ENCODE measurements at places on chromosomes 1 and 21.

- DNase-seq, result no peak
Observed at GRCh38 chr1:221200464-221200863, 321.2 kb downstream of the HLX start.

DNA sequence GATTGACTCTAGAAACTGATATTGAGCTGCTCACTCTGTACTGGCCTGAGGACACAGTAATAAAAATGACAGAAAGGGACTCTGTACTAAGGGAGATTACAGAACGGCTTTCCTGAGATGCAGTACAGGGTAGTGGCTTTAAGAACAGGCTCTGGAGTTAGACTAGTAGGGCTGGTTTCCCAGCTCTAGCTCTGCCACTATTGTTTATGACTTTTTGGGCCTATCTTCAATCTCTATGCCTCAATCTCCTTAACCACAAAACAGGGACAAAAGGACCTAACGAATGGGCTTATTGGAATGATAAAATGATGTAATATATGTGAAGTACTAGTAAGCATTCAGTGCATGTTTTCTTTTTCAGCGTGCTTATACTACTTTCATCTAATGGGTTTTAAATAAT, 1.4 kb downstream of the DEPDC1 start:
- DNase-seq, result no peak

DNA sequence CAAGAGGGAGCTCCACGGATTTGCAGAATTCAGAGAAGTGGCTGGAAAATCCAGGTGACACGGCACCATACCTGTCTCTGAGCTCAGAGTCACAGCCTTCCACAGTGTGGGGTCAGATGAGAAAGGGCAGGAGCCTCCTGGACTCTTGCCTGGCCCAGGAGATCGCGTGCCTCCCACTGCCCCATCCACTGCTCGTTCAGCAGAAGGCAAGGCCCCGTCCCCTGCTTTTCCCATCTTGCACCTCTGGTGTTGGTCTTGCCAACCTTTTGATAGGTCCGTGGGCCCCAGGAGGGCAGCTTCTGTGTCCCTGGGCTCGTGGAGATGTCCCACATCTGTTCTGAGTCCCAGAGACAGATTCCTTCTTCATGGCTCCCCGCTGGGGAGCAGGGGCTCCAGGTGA, 83.7 kb upstream of the VAMP3 start:
- DNase-seq, result no peak

DNA sequence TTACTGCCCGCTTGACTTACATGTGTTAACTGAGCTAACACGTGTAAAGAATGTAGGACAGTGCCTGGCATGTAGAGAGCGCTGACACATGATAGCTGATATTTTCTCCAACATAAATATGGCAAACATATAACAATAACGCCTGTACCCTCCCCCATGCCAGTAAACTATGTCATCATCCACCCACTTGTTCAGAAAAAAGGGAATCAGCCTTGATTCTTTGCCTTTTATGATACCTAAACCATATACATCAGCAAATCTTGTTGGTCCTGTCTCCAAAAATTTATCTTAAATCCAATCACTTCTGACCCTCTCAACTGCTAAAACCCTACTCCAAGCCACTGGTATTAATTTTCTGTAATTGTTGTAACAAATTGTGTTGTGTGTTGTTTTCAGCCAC, 1.1 kb upstream of the ZNF692 start:
- DNase-seq, result no peak

GRCh38 chr1:245609354-245610150, 454.8 kb downstream of the KIF26B start:
- no peak for DNase-seq

DNA sequence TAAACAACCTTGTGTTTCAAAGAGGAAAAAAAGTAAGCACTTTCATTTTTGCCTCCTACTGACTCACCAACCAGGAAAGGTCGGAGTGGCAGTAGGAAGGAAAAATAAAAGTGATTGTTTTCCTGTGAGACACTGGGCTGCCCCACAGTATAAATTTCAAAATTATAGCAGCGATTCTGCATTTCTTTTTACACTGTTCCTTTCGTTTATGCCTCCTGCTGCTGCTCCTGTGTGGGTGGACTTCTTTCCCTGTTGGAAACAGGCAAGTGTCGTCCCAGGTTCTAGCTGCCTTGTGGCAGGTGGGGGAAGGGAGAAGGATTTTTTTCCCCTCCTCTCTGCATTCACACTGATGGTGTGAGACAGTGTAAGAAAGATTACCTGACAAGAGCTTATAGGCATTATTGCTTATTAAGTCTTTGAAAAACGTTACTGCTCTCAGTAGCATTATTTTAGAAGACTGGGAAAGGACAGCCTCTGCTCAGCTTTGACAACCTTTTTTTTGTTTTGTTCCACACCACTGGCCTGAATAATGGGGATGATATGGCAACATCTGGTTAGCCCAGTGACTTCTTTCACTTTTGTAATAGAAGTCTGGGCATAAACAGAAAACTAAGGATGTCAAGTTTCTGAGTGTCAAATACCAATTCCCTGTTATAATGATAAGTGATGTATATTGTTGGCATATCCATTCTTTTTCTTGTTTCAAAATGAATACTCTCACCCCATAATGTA, 77.9 kb downstream of the NEK7 start:
- DNase-seq, result no peak

DNA sequence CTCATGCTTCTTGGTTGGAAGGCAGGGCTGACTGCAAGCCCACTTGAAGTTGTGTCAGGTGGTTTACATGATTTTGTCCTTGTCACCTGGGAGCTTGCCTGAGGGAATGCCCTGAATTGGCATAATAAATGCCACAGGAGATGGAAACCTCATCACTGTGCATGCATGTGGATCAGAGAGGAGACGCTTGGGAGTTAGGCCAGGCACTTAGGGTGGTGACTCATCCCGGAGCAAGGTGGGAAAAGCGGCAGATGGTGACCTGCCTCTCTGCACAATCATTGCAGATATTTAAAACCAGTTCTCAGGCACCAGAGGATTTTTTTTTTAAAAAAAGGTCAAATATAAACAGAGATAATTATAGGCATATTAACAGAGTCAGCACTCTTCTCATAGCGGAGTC, 202.2 kb upstream of the KIAA0040 start:
- DNase-seq, result no peak

- DNase-seq, result no peak
Observed at GRCh38 chr1:3183813-3184212, 114.8 kb downstream of the PRDM16 start.

- DNase-seq, result no peak
Observed at GRCh38 chr1:22273686-22274681, 131.1 kb upstream of the WNT4 start.

GRCh38 chr1:39525366-39526165, 34.1 kb downstream of the BMP8A start:
- DNase-seq, result peak; percentile 33

DNA sequence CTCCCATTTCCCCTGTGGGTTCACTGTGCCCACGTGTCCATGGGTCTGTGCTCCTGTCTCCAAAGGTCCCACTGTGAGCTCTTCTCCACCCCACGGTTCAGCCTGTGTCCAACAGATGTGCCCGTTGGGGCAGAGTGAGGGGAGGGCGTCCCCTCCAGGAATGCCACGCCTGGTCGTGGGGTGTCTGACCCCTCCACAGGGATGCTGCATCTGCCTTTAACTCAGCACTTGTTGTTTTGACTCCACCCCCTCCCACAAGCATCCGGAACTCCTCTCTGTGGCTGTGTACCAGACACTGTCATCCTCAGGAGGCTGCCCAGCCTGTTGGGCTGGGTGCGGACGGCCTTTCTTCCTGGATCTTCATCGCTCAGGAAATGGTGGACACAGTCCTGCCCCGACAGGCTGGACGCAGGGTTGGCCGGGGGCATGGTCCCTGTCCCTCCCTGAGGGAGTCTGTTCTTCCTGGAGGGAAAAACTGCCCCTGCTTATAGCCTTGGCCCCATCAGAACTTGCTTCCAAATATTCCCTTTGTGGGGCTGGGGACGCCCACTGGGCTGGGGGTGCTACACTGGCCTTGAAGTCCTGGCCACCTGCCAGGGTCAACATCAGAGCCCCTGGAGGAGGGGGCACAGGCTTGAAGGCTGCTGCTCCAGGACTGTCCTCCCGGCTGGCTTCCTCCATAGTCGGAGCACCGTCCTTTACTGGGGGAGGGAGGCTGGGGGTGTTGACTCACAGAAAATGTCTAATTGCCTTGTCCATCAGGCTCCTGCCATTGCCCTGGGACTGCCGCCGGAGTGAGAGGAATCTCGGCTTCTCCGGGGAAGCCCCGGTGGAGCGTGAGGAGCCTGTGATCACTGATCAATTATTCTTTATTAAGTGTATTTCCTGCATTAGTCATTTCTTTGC, 182.0 kb upstream of the C1orf174 start:
- no peak for DNase-seq

DNA sequence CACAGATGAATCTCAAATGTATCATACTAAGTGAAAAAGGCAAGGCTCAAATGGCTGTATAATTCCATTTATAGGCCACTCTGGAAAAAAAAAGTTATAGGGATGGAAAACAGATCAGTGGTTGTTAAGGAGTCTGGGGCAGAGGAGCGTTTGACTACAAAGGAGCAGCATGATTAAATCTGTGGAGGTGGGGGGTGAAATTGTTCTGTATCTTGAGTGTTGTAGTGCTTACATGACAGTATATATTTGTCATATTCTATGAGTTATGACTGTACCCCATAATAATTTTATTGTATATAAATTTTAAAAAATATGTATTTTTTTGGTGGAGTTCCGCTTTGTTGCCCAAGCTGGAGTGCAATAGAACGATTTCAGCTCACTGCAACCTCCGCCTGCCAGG, 10.3 kb downstream of the TAF12 start:
- no peak for DNase-seq

DNA sequence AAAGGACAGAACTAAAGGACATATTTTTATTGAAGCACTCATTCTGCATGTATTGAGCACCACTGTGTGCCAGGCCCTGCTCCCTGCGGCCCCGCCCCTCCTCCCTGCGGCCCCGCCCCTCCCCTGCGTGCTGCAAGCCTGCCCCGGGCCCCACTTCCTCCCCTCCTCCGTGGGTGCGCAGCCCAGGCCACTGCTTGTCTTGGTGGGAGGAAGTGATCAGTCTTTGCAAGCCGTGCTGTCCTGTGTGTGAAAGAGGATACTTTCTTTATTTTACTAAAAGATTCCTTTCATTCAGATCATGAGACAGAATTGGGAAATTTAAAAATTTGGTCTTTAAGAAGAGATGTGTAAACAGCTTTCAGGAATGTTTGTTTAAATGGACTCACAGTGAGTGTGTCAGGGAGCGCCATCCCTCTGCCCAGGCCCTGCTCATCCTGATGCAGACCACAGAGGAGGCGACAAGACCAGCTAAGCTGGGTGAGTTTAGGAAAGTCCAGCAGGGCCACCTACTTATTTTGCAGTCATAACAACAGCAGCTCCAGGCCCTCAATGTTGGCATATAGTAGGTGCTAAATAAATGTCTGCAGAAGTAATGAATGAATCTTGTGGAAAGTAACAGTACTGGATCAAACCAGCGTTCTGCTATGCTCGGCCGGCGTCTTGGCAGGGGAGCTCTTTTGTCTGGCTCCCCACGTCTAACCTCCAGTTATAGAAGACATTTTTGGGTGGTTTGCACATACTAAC, 88.3 kb upstream of the SELENON start:
- peak; percentile 44 for DNase-seq

DNA sequence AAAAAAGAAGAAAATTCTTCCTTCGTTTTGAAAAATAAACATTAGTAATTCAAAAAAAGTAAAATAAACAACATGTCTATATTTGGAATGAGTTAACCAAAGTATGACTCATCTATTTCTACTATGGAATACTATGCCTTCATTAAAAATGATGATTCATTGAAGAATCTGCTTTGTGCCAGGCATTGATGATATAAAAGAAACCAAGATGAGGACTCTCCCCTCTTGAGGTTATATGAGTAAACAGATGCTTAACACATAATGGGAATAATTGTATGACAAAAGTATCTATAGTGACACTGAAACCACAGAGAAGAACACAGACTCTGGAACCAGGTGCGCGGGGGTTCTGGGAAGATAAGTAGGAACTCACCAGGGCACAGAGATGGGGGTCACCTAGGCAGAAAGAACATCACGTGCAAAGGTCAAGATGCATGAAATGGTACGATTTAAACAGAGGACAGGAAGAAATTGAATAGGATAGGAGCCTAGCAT, 18.8 kb downstream of the ELF3 start:
- no peak for DNase-seq

DNA sequence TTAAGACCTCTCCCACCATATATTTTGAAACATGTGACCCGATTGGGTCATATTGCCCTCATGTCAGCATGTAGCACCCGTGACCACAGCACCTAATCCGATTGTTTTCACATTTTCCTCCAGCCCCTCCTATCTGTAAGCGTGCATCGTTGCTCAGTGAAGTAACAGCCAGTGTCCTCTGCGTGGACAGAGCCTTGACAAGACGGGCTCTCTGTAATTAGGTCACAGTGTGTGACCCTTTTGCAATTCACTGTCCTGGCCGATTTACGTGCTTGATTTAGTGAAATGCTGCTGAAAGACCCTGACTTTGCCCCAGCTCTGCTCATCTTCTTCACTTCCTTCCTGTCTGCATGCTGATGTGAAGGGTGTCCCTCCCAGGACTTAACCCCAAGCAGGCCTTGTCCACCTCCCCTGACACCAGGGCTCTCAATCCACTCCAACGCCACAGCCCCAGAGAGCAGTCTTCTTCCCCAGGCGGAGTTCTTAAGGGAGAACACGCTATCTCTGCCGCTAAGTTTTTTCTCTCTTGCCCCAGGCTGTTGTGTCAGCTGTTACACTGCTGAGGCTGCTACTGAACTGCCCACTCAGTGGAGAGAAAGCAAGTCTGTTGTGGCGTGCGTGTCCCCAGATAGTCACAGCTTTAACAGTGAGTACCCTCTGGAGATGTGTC, 19.4 kb downstream of the URB2 start:
- no peak for DNase-seq

DNA sequence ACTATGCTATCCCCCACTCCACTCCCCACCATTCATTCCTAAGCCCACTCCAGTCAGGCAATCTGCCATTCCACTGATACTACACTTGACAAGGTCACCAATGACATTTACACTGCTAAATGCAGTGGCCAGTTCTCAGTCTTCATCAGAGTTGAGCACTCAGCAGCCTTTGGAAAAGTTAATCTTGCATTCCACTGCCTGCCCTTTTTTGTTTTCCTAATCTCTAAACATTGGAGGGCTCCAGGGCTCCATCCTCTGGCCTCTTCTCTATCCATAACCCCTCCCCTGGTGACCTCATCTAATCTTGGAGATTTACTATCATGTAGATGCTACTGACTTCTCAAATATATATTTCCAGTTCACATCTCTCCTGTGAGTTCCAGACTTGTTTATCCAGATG, 70.9 kb upstream of the S1PR1 start:
- DNase-seq, result no peak

GRCh38 chr1:178541379-178541778, 28.5 kb downstream of the TEX35 start:
- no peak for DNase-seq
